ENCODE measurements at places on chromosomes 4 and X.

DNA sequence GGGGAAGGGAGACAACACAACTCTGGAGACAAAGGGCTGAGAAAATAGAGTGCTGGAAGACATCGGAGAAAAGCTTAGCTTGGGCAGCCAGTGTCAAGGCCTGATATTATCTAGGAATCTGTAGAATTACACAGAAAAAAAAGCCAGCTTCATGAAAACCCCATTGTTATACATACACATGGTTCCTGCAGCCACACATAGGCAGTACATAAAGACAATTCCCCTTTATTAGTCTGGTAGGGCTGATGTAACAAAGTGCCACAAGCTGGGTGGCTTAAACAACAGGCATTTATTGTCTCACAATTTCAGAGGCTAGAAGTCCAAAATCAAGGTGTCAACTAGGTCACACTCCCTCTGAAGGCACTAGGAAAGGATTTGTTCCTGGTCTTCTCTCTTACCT is 503.5 kb downstream of the MID1IP1 start:
- DNase-seq, result no peak

DNA sequence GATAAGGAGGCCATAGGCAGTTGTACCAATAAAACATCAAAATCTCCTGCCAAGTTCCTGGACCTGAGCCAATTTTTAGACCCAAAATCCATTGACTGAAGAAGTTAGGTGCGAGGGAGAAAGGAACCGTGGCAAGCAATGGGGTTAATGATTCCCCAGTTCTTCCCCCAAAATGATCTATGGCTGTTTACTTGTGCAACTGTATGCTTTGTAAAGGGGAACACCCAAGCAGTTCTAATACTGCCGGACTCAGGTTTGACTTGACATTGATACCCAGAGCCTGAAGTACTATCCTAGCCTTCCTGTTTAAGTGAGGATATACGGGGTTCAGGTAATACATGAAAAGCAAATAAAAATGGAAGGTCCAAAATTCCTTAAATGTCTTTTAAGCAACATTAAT is 6.7 kb upstream of the EIF4E start:
- DNase-seq, result no peak

- DNase-seq, result no peak
Measured at GRCh38 chr4:84814094-84814750, 152.3 kb downstream of the WDFY3 start.

DNA sequence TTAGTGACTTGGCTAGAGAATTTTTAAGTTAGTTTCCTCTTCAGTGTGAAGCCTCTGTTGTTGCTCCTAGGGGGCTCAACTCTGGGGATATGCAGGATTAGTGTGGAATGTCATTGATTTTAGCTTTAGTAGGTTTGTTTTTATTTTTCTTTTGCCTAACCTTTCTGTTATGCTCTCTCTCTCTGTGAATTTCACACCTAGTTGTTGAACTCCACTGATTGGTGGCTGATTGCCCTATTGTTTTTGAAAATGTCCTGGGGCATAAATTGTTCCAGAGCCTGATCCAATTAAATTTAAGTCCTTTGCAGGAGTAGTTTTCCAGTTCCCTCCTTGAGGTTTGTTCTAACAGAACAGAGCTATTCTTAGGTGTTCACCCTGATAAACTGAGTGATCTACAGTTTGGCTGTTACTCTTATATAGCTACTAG is 393.3 kb upstream of the CTSO start:
- DNase-seq, result no peak

DNA sequence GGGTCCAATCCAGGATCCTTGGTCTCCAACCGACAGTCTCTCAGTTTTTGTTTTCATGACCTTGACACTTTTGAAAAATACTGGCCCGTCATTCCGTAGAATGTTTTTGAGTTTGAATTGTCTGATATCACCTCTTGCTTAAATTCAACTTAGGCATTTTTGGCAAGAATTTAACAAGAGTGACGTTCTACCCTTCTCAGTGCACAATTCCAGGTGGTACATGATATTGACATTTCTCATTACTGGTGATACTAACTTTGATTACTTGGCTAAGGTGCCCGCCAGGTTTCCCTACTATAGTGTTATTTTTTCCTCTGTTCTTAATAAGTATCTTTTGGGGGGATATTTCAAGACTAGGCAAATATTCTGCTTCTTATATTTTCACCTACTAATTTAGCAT is 215.1 kb downstream of the NR3C2 start:
- no peak for DNase-seq

DNA sequence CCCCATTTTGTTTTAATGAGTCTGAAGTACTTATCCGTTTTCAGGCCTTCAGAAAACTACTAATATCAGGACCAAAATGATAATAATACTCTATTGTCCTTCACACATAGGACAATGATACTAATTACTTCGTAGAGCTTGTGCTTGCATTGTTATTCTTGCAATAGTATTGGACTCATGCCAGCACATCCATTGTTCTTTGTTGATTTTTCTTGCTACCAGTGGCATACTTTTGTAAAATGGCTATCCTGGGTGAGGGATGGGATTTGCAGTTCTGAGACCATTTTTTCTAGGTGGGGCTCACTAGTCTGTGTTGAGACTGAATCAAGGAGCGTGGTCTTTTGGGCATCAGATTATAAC is 195.3 kb downstream of the MAML3 start:
- DNase-seq, result no peak
